ENCODE measurements at places on chromosomes 16 and 17.

DNA sequence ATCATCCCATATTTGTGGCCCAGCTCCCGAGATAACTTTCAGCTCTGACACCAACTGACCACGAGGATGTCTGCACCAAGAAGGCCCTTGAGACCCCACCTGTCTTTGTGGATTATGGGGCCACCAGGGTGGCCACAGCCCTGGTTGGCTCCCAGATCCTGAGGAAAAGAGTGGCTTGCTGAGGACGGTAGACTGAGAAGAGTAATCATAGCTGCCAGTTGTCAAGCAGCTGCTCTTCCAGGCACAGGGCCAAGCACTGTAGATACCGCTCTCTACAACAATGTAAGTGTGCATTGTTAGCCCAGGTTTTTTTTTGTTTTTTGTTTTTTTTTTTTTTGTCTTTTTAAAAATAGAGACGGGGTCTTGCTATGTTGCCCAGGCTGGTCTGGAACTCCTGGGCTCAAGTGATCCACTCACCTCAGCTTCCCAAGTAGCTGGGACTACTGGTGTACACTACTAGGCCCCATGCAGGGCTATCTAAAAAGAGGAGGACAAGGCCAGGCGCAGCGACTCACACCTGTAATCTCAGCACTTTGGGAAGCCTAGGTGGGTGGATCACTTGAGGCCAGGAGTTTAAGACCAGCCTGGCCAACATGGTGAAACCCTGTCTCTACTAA lies 9.6 kb downstream of the ZNF205 start:
- DNase-seq: no peak

DNA sequence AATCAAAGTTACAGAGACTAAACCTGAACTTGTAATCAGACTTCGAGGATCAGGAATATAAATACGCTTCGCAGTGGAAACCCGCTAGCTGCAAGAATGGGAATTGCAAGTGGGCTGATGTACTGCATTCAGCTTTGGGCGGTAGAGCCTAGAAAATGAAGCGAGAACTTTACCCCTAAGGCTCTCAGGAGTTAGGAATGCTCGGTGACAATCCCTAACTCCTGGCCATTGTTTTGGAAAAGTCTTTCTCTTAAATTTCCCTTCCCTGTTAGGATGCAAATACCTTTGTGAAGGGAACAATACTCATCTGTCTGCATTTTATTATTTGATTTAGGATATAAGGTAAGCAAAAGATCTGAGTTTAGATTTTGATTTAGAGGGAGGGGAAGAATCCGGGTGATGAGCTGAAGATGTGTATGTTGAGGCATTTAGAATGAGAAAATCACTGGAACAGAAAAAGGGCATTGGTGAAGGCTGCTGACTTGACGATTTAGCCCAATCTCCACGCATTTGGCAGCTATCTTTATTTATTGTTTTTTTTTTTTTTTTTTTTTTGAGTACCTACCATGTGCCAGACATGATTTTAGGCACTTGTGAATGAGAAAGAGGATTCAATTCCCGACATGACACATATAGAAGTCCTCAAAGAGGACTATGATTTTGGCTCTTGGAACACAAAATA lies 2.2 kb upstream of the TOX3 start:
- no peak for DNase-seq

- no peak for DNase-seq
These were observed 232.6 kb upstream of the IRX3 start for GRCh38 chr16:54519161-54519695.

DNA sequence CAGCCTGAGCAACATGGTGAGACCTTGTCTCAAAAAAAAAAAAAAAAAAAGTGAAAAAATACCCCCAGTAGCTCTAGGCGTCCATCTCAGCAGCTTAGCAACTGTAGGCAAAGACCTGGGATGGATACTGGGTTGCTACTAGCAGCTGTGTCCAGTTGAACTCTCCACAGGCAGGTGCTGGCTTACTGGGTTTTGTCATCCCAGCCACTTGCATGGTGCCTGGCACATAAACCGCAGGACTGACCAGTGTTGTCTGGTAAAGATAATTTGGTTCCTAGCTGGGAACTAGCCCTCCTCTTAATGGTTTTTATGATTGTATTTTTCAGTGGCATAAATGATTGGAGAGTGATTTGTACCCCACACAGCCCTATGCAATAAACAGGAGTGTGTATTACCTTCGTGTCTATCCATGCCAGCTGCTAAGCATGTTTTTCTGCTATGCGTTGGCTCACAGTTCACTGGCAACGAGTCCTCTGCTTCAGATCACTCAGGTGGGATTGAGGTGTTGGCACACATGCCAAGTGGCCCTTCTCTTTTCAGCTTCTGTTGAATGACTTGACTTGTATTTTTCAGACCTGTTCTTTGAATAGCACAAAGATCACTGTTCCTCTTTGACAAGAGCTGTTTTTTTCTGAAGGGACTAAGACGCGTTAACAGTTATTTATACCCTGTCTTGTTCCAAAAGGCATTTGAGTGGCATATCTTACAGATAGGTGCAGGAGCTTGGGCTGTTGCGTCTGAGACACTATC lies 352.9 kb downstream of the SNX29 start:
- no peak for DNase-seq

DNA sequence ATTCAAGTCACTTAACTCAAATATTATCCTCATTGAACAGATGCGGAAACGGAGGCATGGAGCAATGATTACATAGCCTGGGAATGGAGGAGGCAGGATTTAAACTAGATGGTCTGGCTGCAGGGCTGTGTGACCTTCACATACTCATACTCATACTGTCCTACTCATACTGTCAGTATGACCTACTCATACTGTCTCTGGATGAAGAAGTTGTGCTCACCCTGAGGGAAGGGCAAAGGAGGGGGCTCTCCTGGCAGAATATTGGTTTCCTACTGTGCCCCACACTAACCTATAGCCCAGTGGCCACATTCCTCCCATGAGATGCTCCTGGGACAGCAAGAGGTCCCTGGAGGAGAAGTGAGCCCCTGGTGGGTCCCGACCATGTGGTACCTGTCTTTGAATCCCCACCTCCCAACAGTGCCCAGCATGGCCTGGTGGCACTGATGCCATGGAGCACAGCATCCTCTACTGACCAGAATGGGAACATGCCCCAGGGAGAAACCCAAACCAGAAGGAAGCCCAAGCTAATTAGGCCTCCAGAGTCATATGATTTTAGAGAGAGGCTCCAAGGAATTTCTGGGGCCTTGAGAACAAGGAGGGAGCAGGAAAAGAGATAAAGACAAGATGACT lies 197.3 kb upstream of the SDK2 start:
- no peak for DNase-seq

GRCh38 chr16:16062023-16062937 lies 112.9 kb downstream of the ABCC1 start:
- no peak for DNase-seq
